ENCODE measurements at places on chromosomes 2 and 18.

DNA sequence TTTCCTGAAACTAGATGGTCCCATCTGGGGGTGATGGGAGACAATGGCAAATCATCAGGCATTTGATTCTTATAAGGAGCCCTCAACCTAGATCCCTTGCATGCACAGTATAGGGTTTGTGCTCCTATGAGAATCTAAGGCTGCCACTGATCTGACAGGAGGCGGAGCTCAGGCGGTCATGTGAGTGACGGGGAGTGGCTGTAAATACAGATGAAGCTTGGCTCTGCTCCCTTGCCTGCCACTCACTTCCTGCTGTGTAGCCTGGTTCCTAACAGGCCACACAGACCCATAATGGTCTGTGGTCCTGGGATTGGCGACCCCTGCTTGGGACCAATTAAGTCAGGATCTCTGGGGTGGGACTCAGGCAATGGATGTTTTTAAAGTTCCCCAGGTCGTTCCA, 293.4 kb downstream of the ZNF521 start:
- no peak for DNase-seq

DNA sequence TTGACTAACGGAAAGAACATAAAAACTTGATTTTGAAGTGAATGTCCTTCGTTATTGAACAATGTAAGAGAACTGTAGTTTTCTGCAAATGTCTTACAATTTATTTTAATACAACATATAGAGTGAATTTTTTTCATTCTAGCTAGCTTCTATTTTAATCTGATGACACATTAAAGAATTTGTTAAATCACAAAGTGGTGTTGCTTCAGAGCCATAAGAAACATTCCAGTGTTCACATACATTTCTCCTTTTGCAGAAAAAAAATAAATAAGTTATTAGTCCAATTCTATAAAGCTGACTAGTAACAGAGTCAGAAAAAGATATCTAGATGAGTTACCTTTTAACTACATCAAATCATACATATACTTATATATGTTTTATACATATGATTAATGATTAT, 914.3 kb upstream of the SLC39A10 start:
- no peak for DNase-seq

GRCh38 chr2:18630101-18630500, 40.7 kb upstream of the NT5C1B start:
- no peak for DNase-seq

DNA sequence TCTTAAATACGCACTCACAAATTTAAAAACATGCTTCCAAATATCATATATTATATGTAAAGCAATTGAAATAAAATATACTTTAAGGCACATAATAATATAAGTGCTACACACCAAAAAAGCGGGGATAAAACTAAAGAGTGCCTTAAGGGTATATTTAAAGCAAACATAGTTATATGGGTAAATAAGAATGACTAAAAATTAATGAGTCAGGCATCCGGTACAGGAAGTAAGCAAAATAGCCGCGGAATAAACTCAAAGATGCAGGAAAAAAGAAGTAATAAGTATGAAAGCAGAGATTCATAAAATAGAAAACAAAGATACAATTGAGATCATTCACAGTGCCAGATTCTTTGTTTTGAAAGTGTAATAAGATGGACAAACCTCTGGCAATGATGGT, 503.5 kb upstream of the SOX11 start:
- DNase-seq: no peak

- DNase-seq: no peak
These were observed 110.5 kb downstream of the TCF4 start for GRCh38 chr18:55477499-55477859.

- DNase-seq: no peak
These were observed 8.0 kb downstream of the GNLY start for GRCh38 chr2:85702172-85702571.

GRCh38 chr2:105581555-105581944, 163.2 kb upstream of the NCK2 start:
- DNase-seq: no peak

GRCh38 chr2:120132190-120132589, 91.0 kb downstream of the TMEM185B start:
- no peak for DNase-seq

DNA sequence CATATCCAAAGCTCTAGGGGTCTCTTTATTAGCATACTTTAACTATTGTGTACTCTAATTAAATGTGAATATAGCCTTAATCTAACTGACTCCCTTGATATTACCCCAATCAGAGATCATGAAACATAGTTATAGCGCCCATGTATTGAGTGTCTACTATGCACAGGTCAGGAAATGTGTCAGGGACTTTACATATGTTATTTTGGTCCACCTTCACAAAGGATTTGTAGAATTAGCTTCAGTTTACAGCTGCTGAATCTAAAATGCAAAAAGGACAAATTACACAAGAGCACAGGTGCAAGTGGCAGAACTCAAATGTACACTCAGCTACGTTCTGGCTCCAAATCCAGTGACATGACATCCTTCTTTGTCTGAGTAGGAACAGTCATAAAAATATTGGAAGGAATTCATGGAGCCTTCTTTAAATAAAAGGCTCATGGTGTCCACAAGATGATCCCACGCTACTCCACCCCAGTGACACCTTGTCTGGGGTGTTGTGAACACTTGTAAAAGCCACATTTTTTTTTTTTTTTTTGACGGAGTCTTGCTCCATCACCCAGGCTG, 38.7 kb upstream of the ATL2 start:
- DNase-seq: no peak

- DNase-seq: no peak
These were observed 1.1 kb upstream of the CIDEA start for GRCh38 chr18:12253027-12253426.

- DNase-seq: no peak
These were observed 77.1 kb downstream of the SFXN5 start for GRCh38 chr2:72994282-72994990.

GRCh38 chr18:48254077-48254602, 155.0 kb downstream of the ZBTB7C start:
- no peak for DNase-seq

DNA sequence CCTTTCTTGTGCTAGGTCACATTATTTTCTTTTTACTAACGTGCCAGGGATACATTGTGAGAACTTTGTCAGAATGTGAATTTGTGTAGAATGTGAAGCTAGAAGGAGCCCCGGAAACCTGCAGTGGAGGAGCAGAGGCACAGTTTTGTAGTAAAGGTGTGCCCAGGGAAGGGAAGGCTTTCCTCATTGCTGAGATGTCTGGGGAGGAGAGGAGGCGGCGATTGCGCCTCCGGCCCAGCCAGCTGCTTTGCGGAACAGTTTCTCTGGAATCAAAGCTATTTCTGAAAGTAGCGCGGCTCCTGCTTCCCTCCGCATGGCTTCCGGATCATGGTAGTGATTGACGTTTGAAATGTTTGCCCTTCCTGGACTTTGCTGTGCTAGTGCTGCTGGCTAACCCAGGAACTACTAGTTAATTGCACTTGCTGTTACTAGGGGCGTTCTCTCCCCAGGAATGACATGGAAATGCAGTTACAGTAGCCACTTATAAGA, 83.1 kb upstream of the RBM44 start:
- DNase-seq: no peak

DNA sequence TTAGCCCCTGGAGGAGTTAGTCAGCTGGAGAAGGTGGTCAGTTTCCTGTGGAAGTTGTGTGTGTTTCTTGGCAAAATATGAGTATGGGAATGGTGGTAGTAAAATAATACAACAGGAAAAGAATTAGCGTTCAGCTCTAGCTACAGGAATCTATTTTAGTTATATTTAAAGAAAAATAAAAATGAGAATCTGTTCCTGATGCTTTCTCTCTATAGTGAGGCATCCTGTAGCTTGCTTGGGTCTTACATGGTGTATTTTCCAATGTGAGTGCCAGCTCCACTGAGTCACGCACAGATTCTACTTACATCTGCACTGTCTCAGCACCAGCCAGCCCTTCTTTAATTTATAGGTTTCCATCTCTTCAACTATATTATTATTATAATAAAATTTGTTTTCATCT, 132.2 kb downstream of the BIRC6 start:
- DNase-seq: no peak

DNA sequence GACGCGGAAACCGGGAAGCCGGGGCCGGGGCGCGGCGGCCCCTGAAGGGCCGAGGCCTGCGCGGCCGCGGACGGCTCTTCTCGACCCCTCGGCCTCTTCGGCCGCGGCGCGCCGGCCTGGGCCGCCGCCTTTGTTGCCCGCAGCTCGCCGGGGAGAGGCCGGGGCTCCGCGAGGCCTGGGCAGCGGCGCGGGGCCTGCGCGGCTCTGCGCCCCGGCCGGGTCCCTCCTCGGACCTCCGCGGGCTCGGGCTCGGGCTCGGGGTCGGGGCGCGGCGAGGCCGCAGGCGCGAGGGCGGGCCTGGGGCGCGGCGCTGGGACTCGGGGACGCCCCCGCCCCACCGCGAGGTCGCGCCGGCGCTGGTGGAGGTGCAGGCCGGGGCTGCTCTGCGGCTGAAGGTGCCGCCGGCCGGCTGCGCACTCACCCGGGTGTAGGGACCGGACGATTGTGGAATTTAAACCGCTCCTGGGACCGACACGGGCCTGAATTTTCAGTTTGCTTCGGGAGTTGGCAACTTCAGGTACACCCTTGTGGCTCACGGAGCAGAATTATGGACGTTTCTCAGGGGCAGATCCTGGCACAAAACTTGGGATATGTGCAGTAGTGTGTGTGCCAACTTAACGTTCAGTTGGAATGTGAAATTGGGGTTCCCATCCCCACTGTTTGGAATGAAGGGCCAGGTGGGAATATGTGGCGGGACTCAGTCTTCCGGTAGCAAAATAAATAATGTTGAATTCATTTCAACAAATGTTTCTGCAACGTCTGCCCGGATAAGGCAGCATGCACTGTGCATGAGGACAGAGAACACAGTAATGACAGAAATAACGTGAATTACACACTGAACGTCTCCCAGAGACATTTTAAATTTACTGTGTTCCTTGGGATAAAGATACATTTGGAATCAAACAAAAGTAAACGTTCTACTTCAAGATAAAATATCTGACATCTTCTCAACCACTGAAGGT, 787 bp downstream of the SOCS6 start:
- no peak for DNase-seq

GRCh38 chr18:33641141-33641540, 63.1 kb downstream of the ASXL3 start:
- DNase-seq: no peak

DNA sequence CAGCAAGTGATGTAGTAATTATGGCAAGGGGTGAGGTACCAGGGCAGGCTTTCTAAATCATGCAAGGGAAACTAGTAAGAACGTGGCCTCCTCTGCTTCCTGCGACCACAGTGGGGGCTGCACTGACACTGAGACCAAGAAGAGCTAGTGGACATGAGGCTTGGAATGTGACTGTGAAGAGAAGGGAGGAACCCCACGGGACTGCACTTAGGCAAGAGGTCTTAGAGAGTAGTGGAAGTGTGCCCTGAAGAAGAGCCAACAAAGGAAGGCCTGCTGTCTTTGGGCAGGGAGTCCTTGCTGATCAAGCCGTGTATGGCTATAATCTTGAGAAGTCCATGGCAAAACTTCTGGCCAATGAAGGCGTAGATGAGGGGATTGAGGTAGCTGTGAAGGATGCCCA, 8.9 kb upstream of the RUFY4 start:
- DNase-seq: no peak

GRCh38 chr18:50507120-50507590, 52.7 kb upstream of the MAPK4 start:
- DNase-seq: no peak

GRCh38 chr2:53575721-53576124, 191.9 kb upstream of the CHAC2 start:
- DNase-seq: no peak

Data from stimulated activated CD8-positive, alpha-beta memory T cell treated with anti-CD3 and anti-CD28 coated beads, Interleukin-7, amount 100 ng/mL, for 1 hour (primary cell).